CD14-positive monocyte (primary cell): ENCODE measurements at places on chromosomes 2 and 18.

- no peak for DNase-seq
Observed at GRCh38 chr18:55166260-55166598, 207.0 kb upstream of the CCDC68 start.

DNA sequence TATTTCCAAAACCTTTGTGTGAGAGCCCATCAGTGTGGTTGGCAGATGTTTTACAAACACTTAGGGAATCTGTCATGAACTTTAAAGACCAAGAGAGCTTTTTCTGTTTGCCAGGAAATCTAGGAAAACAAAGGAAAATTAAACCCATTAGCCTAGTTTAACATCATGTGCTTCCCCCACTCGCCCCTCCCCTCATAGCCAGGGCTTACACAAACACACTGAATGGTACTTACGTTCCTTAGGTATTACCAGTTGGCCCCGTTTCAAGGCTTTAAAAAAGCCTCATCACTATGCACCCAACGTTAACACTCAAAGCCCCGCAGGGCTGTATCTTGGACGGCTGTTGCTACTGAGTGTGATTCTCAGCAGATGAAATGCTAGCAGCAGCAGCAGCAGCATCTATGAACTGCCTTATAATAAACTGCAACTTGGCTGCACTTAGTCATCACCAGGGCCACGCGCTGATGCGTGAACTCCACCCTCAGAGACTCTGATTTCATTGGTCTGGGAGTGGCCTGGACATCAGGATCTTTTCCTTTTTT, 20.1 kb upstream of the TTC39C start:
- DNase-seq: no peak

- no peak for DNase-seq
Observed at GRCh38 chr18:13909141-13909940, 6.0 kb downstream of the MC2R start.

- DNase-seq: no peak
Observed at GRCh38 chr2:109474319-109474825, 139.4 kb downstream of the SEPTIN10 start.

DNA sequence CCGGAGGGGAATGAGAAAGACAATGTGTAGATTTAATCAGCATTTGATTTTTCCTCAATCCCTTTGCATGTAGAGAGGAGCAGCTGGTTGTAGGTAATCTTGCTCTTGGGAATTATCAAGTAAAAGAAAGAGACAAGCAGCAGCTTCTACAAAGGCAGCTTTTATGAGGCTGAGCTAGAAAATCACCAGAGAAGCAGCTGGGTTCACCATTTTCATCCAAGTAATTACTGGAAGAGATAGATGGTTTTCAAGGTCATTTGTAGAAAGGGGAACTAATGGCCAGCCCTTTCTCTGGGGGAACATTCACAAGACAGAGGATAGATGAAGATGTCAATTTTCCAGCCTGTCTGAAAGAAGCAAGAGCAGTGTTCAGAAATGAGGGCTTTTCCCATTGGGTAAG, 113.0 kb downstream of the RND3 start:
- no peak for DNase-seq

DNA sequence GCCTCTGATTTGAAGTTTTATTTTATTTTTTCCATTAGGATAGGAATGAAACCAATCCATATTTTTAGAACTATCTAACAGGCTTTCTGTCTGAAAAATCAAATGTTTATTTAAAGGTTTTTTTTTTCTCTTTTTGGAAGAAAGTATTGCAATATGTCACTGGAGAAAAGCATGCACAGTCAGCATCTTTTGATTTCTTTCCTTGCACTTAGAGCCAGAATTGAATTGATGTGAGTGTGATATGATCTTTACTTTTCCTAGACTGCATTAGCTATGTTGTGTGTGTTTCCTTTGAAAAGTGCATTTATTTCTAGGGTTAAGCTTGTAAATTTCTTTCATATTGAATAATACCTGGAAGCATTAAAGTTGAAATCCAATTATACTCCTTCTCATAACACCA, 87.6 kb downstream of the ASXL3 start:
- DNase-seq: no peak

GRCh38 chr2:37119157-37119556, 34.8 kb downstream of the GPATCH11 start:
- DNase-seq: no peak

DNA sequence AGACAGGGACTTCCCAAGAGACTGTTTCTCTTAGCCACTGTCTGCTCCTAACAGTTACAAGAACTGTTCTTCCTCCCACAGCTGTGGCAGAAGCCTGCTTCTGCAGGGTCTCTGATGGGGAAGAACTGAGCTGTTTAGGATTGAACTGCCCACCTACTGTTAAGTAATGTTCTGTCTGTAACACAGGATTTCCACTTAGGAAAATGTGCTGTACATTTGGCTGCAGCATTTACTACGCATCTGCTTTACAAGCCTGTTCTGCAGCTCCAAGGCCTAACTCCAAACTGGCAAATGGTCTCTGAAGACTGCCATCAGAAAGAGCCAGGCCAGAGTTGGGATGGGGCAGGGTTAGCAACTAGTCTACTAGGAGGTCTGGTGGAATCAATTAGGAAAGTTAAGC, 87.8 kb upstream of the UPP2 start:
- no peak for DNase-seq

GRCh38 chr2:221494556-221494955, 77.5 kb downstream of the EPHA4 start:
- DNase-seq: no peak

DNA sequence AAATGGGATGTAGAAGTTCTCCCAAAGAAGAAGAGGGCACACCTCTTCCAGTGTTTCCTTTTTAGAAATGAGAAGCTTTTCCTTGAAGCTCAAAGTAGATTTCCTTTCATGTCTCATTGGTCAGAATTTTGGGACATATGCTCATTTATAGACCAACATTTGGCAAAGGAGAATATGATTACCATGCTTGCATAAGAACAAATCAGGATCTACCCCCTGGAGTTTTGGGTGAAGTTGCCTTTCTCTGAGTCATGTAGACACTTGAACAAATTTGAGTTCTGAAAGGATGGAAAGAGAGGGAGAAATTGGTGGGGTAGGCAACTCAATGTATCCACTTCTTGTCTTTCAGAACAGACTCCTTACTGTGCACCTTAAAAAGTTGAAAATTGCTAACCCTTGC, 409.0 kb downstream of the SLC4A3 start:
- DNase-seq: no peak

- DNase-seq: no peak
Observed at GRCh38 chr2:126893606-126894005, 5.1 kb upstream of the TEX51 start.

GRCh38 chr2:70835643-70836042, at the start of gene CD207:
Gene CD207, minus strand, starts transcription at chr2:70835816. Its CDS starts 40 bp downstream, at chr2:70835776.
- DNase-seq: peak; percentile 40

- DNase-seq: no peak
Observed at GRCh38 chr18:48326901-48327675, 82.1 kb downstream of the ZBTB7C start.

GRCh38 chr2:133040170-133040569, 370.2 kb upstream of the LYPD1 start:
- no peak for DNase-seq

- DNase-seq: peak; percentile 40
Observed at GRCh38 chr2:7841751-7842150, 840.1 kb upstream of the ID2 start.

- DNase-seq: no peak
Observed at GRCh38 chr2:186610785-186611184, 20.9 kb downstream of the ITGAV start.

DNA sequence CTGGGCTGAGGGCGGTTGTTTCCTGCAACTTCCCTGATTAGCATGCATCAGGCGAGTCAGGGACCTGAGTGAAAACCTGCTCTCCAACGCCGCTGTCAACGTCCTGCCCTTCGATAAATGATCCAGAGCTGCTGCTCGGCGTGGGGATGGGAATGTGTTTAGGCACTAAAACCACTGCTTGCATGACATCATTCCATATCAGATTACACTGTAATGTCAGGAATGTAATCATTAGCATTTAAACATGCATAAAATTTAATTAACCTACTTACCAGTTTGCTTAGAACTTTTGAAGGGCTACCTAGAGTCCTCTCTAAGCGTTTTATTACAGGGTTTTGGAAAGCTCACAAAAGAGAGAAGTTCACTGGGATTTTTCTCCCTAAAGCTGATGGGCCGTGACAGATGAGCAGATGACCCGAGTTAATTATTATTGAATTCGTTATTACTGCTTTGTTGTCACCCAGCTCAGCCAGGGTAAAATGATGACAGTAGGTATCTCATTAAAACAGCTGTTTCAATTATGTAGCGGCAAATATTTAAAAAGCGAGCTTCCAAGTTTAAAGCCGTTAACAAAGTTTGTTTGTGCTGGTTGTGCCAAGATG, 685.6 kb upstream of the SALL3 start:
- DNase-seq: no peak

DNA sequence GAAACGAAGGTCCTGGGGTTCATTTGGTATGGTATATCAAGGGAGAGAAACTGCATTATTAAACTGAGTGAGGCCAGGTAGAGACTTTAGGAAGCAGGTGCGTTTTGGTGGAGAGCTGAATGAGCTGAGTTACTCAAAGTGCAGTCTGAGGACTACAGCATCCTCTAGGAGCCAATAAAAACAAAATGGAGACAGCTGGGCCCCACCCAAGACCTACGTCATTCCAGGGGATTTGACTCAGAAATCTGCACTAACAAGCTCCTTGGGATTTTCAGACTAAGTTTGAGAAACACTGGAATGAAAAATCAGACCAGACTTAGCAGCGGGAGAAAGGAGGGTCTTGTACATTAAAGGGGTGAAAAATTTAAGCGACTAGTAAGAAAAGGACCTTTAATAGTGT, 131.5 kb downstream of the UXS1 start:
- no peak for DNase-seq

- DNase-seq: no peak
Observed at GRCh38 chr2:141348481-141348880, 782.3 kb downstream of the LRP1B start.

DNA sequence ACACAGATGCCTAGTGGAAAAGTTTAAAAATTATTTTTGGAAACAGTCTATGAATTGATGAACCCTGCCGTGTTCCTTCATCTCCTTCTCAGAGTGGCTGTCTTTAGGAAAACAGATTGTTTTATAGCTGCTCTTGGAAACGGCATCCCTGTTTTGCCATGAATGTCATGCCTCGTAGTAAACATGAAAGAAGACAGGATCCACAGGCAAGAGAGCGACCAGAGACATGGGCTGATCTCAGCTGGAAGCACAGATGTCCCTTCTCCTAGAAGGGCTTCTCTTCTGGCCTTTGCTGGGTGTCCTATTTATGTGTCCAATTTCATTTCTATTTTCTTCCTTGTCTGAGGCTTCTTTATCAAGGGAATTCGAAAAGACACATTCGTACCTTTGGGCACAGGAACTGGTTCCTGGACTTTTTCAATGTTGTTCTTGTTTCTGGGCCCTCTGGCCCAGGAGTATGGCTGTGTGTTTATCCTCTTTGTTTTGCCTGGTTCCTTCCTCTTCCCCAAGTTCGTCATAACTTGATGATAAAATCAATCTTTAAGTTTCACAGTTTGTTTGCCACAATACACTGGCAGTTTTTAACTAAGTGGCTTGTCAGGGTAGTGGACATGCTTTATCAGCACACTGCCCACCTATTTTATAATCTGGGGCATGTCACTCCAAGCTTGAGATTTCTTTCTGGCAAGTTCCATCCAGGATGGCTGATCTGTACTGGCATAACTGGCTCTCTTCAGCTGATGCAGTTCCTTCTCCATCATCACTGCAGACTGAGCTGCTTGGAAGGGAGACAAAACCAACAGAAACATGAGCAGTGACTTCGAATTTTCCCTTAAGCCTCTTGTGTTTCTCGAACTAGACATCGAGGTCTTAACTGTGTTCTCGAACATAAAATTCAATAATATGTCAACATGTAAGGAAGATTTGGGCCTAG, 63.2 kb upstream of the MGAT4A start:
- DNase-seq: no peak

- DNase-seq: no peak
Observed at GRCh38 chr2:1599301-1600085, 144.8 kb downstream of the PXDN start.

DNA sequence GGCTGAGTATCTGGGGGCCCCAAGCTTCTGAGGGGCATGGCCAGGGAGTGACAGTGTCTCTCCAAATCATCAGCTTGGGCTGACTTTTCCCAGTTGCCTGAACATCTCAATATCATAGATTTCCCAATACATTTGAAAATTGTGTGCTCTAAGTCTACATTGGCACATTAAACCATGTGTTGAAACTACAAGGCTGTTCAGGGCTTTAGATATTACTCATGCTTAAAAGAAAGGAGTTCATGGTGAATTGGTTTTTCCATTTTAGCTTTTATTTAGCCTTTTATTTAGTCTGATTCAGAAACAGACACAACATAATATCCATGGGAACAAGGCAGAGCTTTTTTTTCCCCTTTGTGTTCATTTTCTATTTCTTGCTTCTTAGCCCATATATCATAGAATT, 49.9 kb upstream of the GALR1 start:
- no peak for DNase-seq

DNA sequence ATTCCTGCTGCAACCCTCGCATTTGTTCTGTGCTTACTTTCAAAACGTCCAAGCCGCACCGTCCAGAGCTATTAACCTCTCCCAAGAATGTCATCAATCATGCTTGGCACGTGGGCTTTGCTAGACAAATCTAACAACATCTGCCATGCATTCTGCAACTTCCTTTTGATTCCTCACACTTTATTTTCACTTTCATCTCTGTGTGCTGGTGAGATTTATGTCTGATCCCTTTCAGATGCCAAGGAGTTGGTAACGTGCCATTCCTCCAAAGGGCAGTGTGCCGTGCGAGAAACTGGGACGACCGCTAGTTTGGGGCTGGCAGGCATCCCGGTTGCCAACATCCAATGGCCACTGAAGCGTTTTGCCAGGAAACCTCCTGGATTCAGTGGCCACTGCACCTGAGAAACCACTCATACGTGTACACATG, 230.0 kb upstream of the PARD3B start:
- no peak for DNase-seq
